Activated CD8-positive, alpha-beta memory T cell treated with anti-CD3 and anti-CD28 coated beads, Interleukin-2, amount 10 ng/mL, durations not matched to agents 7 days and 5 days (primary cell): ENCODE measurements at places on chromosomes 3 and 15. TPM values are rescaled to one million over a fixed set of nuclear protein-coding genes. Genes with fewer than 3 reads are reported as not detected.

GRCh38 chr3:195177422-195178123 lies 93.4 kb downstream of the XXYLT1 start:
- no peak for DNase-seq
- no peak overlapping the region for H3K27ac ChIP-seq
- H3K4me3 ChIP-seq = no peak overlapping the region
- H3K27me3 ChIP-seq = no peaks in the 10 kb centered on the region
- no peaks in the 10 kb centered on the region for H3K36me3 ChIP-seq
- H3K4me1 ChIP-seq = no peaks in the 10 kb centered on the region

- H3K27me3 ChIP-seq = peaks cover 6% of the 10 kb centered on the region
- H3K27ac ChIP-seq = no peak overlapping the region
- H3K4me1 ChIP-seq = no peaks in the 10 kb centered on the region
- H3K36me3 ChIP-seq = no peaks in the 10 kb centered on the region
These were observed 263.0 kb downstream of the MBNL1 start for GRCh38 chr3:152531717-152532116.

GRCh38 chr3:160200353-160200752 lies 24.9 kb upstream of the C3orf80 start:
- no peaks in the 10 kb centered on the region for H3K4me1 ChIP-seq
- H3K4me3 ChIP-seq = no peak overlapping the region
- H3K36me3 ChIP-seq = no peaks in the 10 kb centered on the region
- H3K27ac ChIP-seq = no peak overlapping the region
- DNase-seq = no peak

DNA sequence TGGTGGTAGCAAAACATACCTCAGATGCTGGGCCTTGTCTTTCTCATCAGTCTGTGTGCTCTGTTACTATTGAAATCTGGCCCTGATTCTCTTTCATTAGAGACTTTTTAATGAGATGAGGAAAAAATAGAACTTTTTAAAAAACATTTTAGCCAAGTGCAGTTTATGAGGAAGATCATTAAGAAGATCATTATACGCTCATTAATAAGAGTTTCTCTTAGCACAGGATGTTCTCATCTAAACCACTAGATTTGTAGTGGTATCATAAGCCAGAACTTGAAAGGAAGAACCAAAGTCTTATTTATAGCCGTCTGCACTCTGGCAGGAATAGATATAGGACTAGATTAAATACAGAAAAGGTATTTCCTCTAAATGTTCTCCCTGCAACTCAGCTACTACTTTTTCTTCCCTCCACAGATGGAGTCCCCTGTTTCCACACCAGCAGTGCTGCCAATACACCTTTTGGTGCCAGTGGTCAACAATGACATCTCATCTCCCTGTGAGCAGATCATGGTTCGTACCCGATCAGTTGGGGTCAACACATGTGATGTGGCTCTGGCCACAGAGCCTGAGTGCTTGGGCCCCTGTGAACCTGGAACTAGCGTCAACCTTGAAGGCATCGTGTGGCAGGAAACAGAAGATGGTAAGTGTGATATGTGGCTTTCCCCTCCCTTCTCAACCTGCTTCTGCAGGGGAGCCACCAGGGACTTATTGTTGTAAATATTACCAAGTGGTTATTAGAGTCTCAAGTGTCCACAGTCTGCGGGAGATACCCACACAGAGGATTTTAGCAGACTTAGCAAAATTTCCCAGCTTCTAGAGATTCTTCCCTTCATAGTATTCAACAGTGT lies 152.8 kb downstream of the RBPMS2 start:
- peak overlapping the region; percentile 60 for H3K4me3 ChIP-seq
- DNase-seq = peak; percentile 83
- peaks cover 19% of the 10 kb centered on the region for H3K36me3 ChIP-seq
- H3K27me3 ChIP-seq = no peaks in the 10 kb centered on the region

SLC41A3 gene
- 22.5 TPM for total RNA-seq
